Activated CD8-positive, alpha-beta memory T cell treated with anti-CD3 and anti-CD28 coated beads, Interleukin-2, amount 10 ng/mL, durations not matched to agents 7 days and 5 days (primary cell): ENCODE measurements at places on chromosomes 13 and 19. TPM values are rescaled to one million over a fixed set of nuclear protein-coding genes. Genes with fewer than 3 reads are reported as not detected.
A peak's percentile ranks its signal among the peaks of the same experiment; 100 is the strongest.

- H3K27me3 ChIP-seq, result no peaks in the 10 kb centered on the region
- no peak overlapping the region for H3K27ac ChIP-seq
- H3K4me3 ChIP-seq, result no peak overlapping the region
Observed at GRCh38 chr19:40458597-40458974, 7.0 kb downstream of the BLVRB start.

DNA sequence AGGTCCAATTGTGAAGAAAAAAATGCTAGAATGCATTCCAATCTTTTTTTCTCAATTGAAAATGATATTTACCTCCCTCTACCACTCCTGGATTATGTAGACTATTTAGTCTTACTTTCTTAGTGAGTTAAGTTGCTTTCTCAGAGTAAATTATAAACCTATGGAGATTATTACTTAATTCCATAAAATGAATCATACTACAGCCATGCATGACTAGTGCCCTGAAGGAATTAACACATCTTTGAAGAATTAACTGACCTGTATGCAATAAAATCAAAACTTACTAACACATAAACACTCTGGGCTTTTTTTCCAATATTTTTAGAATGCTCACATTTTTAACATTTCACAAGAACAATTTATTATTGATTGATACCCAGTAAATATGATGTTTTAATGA lies 379.4 kb upstream of the DACH1 start:
- no peaks in the 10 kb centered on the region for H3K36me3 ChIP-seq
- DNase-seq, result no peak
- no peak overlapping the region for H3K27ac ChIP-seq
- H3K4me3 ChIP-seq, result no peak overlapping the region
- no peaks in the 10 kb centered on the region for H3K4me1 ChIP-seq

GRCh38 chr19:47005873-47006272 lies 13.8 kb upstream of the NPAS1 start:
- peaks cover 2% of the 10 kb centered on the region for H3K4me1 ChIP-seq
- peaks cover 15% of the 10 kb centered on the region for H3K27me3 ChIP-seq
- DNase-seq, result no peak
- peaks cover 4% of the 10 kb centered on the region for H3K36me3 ChIP-seq
- H3K4me3 ChIP-seq, result no peak overlapping the region

DNA sequence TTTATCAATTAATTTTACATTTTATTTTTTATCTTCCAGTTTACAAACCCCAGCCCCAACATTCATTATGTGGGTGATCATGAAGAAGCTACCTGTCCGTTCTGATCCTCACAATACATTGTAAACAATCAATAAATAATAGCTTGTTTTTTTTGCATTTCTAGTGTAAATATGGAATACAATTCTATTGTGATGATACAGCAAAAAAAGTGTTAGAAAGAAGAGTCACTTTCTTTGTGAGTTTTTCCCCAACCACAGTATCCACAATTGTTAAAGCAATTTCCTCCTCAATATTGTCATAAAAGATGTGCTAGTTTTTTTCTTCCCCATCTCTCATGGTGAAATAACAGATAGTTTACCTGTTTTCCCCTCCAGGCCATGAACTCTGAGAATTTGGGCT lies 30.3 kb upstream of the ZNF835 start:
- no peak overlapping the region for H3K27ac ChIP-seq
- H3K4me1 ChIP-seq, result no peaks in the 10 kb centered on the region
- peaks cover 2% of the 10 kb centered on the region for H3K36me3 ChIP-seq
- DNase-seq, result no peak
- no peak overlapping the region for H3K4me3 ChIP-seq

DNA sequence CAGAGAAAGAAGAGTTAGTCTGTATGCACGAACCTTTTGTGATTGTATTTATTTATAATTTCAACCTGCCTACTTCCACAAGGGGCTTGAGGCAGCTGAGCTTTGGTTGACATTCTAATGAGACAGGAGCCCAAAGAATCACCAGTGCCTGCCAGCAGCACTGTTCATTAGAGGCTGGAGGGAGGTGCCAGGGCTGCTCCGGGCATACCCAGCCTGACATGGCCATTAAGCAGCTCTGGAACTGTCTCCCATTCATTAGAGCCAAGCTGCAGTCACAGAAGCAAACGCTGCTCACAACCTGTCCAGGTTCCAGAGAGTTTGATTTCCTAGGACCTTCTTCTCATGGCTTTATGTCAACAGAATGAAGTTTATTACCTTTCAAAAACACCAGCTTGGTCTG lies 425.5 kb downstream of the RFC3 start:
- no peak overlapping the region for H3K4me3 ChIP-seq
- H3K4me1 ChIP-seq, result no peaks in the 10 kb centered on the region
- no peak for DNase-seq
- no peaks in the 10 kb centered on the region for H3K27me3 ChIP-seq
- H3K36me3 ChIP-seq, result no peaks in the 10 kb centered on the region
- no peak overlapping the region for H3K27ac ChIP-seq

- H3K27ac ChIP-seq, result no peak overlapping the region
- H3K4me1 ChIP-seq, result peaks cover 19% of the 10 kb centered on the region
Observed at GRCh38 chr13:100473087-100473486, 115.5 kb downstream of the GGACT start.

GRCh38 chr19:57099199-57099661 lies 20.6 kb upstream of the USP29 start:
- H3K27me3 ChIP-seq, result no peaks in the 10 kb centered on the region
- H3K27ac ChIP-seq, result no peak overlapping the region
- H3K4me3 ChIP-seq, result no peak overlapping the region
- peaks cover 4% of the 10 kb centered on the region for H3K36me3 ChIP-seq
- peak; percentile 61 for DNase-seq
- peaks cover 9% of the 10 kb centered on the region for H3K4me1 ChIP-seq

GRCh38 chr13:27174766-27175455 lies 3.3 kb upstream of the USP12 start:
- H3K4me3 ChIP-seq, result no peak overlapping the region
- H3K27me3 ChIP-seq, result no peaks in the 10 kb centered on the region
- DNase-seq, result no peak
- H3K36me3 ChIP-seq, result peaks cover 3% of the 10 kb centered on the region

- peaks cover 33% of the 10 kb centered on the region for H3K4me1 ChIP-seq
- no peaks in the 10 kb centered on the region for H3K27me3 ChIP-seq
Observed at GRCh38 chr19:8305798-8306197, 2.4 kb downstream of the CD320 start.

DNA sequence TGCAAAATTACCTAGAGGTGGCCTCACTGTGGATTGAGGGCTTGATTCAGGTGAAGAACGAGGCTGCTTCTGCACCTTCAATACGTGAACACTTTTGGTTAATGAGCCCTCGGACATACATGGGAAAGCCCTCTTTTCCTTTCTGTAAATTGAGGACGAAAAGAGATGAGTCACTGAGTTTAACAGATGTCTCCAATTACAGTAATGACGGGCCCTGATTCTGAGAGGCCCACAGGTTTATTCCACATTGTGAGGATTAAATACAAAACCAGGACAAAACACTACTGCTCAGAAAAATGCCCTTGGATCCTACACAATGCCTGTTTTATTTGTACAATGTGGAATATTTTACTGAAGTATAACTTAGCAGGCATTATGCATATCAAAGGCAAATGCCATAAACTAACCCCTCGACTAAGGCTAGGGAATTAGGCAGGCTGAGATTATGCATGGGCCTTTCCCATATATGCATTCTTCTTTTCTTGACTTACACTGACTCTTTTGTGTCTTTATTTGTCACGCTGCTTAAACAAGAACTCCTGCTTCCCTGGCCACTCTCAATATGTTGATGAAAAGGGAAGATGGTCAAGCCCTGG lies 819.9 kb downstream of the OLFM4 start:
- H3K4me1 ChIP-seq, result no peaks in the 10 kb centered on the region
- H3K27me3 ChIP-seq, result no peaks in the 10 kb centered on the region
- H3K36me3 ChIP-seq, result no peaks in the 10 kb centered on the region
- no peak for DNase-seq
- no peak overlapping the region for H3K4me3 ChIP-seq
- no peak overlapping the region for H3K27ac ChIP-seq

DNA sequence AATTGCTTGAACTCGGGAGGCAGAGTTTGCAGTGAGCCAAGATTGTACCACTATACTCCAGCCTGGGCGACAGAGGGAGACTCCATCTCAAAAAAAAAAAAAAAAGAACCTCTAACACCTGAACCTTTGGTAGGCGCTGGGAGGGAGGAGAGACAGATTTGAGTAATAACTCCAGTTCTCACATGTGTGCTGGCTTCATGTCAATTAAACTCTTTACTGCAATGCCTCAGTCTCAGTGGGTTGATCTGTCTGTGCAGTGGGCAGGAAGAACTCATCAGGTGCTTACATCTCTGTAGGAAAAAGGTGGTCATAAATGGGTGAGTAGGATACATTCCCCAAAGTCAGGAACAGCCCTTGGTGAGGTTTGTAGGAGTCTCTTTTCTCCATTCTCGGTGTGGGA lies 85.1 kb upstream of the ABCC4 start:
- peaks cover 22% of the 10 kb centered on the region for H3K27me3 ChIP-seq
- DNase-seq, result no peak
- H3K4me1 ChIP-seq, result no peaks in the 10 kb centered on the region
- no peaks in the 10 kb centered on the region for H3K36me3 ChIP-seq
- H3K4me3 ChIP-seq, result no peak overlapping the region

GRCh38 chr19:49342291-49342721 lies 7.1 kb downstream of the CD37 start:
- no peak overlapping the region for H3K27ac ChIP-seq
- H3K4me3 ChIP-seq, result no peak overlapping the region
- peaks cover 25% of the 10 kb centered on the region for H3K36me3 ChIP-seq
- peaks cover 30% of the 10 kb centered on the region for H3K4me1 ChIP-seq
- no peaks in the 10 kb centered on the region for H3K27me3 ChIP-seq

DNA sequence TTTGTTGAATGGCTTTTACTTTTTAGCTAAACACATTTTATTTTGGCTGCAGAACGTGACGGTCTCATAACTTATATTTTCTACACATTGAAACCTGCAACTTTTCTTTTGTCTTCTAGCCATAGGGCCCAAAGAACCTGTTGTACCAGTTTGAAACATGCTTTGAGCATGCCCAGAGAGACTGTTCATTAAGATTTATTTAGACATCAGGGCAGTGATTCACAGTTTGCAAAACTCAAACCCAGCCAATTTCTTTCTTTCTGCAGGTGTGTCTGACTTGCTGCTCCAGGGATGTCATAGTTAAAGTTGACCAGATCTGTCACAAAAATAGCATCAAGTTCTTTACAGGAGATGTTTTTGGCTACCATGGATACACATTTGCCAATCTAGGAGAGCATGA lies 22.0 kb downstream of the SAE1 start:
- peaks cover 29% of the 10 kb centered on the region for H3K4me1 ChIP-seq
- peak overlapping the region; percentile 42 for H3K27ac ChIP-seq
- DNase-seq, result no peak
- H3K27me3 ChIP-seq, result no peaks in the 10 kb centered on the region
- peaks cover 65% of the 10 kb centered on the region for H3K36me3 ChIP-seq
- no peak overlapping the region for H3K4me3 ChIP-seq

DNA sequence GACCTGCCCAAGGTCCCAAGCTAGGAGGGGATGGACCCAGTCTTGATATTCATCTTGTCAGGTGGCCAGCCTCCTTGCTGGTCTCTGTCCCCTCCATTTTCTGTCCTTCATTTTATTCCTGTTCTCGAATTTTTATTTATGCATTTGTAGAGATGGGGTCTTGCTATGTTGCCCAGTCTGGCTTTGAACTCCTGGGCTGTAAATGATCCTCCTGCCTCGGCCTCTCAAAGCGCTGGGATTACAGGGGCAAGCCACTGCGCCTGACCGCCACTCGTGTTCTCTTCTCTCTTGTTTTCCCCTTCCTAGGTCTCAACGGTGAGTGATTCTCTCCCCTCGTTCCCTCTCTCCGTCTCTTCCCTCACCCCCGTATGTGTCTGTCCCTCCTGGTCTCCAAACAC lies 10.6 kb upstream of the TPRX2 start:
- H3K27ac ChIP-seq, result no peak overlapping the region
- H3K36me3 ChIP-seq, result no peaks in the 10 kb centered on the region
- H3K4me1 ChIP-seq, result peaks cover 5% of the 10 kb centered on the region
- no peak for DNase-seq
- H3K4me3 ChIP-seq, result no peak overlapping the region

DNA sequence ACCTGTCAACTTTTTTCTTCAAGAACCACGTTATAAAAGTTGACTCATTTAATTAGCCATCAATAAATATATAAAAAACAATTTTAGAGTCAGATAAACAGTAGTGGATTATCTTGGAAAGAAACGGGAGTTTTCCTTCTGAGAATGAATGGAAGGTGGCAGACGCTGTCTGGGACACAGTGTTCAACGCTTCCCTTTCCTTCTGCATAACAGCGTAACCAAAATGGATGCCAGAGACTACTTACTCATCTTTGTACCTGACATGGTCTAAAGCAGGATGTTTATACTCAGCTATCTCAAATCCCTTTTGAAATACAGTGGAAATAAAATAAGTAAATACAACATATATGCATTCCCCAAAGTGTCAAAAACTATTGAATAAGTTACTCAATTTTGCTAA lies 195.2 kb downstream of the LHFPL6 start:
- H3K4me1 ChIP-seq, result no peaks in the 10 kb centered on the region
- DNase-seq, result no peak
- no peak overlapping the region for H3K27ac ChIP-seq
- no peaks in the 10 kb centered on the region for H3K36me3 ChIP-seq
- peaks cover 3% of the 10 kb centered on the region for H3K27me3 ChIP-seq
- H3K4me3 ChIP-seq, result no peak overlapping the region

GRCh38 chr13:89150362-89150761 lies 1479.2 kb downstream of the SLITRK5 start:
- no peak for DNase-seq
- no peaks in the 10 kb centered on the region for H3K36me3 ChIP-seq
- no peak overlapping the region for H3K27ac ChIP-seq

DNA sequence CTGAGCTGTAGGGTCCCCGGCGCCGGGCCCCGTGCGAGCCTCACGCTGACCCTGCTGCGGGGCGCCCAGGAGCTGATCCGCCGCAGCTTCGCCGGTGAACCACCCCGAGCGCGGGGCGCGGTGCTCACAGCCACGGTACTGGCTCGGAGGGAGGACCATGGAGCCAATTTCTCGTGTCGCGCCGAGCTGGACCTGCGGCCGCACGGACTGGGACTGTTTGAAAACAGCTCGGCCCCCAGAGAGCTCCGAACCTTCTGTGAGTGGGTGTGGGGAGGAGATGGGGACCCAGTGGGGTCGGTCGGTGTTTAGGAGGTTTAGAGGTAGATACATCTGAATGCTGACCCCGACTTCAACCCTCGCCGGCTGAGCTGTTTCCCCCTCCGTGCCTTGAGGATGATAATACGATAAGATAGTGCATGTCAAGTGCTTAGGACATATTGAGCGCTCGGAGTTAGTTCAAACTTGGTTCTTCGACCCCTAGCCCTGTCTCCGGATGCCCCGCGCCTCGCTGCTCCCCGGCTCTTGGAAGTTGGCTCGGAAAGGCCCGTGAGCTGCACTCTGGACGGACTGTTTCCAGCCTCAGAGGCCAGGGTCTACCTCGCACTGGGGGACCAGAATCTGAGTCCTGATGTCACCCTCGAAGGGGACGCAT lies 1.9 kb downstream of the ICAM5 start:
- H3K27ac ChIP-seq, result peak overlapping the region; percentile 68
- peaks cover 81% of the 10 kb centered on the region for H3K27me3 ChIP-seq
- no peak for DNase-seq
- peaks cover 69% of the 10 kb centered on the region for H3K4me1 ChIP-seq
- peaks cover 2% of the 10 kb centered on the region for H3K36me3 ChIP-seq
- peak overlapping the region; percentile 68 for H3K4me3 ChIP-seq

- no peaks in the 10 kb centered on the region for H3K27me3 ChIP-seq
- no peak for DNase-seq
- no peak overlapping the region for H3K27ac ChIP-seq
- no peaks in the 10 kb centered on the region for H3K36me3 ChIP-seq
- H3K4me3 ChIP-seq, result no peak overlapping the region
- H3K4me1 ChIP-seq, result no peaks in the 10 kb centered on the region
Observed at GRCh38 chr13:72144636-72145035, 277.6 kb upstream of the DACH1 start.

Gene KLK7
- total RNA-seq, result not detected

Gene SYT3
- not detected for total RNA-seq

Gene BCAM
- total RNA-seq, result not detected

Gene LIM2
- not detected for total RNA-seq

Gene PABPC3
- 0.20 TPM for total RNA-seq

Gene LRRC63
- 2.1 TPM for total RNA-seq

Gene LHB
- total RNA-seq, result not detected
